ENCODE measurements at places on chromosomes 1 and 21.
A peak's percentile ranks its signal among the peaks of the same experiment; 100 is the strongest.

DNA sequence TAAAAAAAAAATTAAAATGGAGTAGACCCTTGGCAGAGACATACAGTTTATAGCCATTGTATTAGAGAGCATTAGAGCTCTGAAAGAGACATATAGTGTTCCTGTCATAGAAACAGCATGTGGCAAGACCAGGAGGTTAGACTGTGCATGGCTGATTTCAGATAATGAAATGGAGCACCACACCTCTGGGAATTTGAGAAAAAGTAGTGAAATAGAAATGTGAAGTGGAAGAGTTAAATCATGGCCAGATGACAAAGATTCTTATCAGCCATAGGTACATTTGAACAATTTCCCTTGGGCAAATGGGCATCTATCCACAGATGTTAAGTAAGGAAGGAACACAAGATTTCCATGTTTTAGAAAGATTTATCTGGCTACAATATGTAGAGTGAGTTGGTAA, 1083.1 kb downstream of the PLA2G4A start:
- DNase-seq, result no peak

GRCh38 chr1:7632176-7632575, 138.9 kb upstream of the VAMP3 start:
- DNase-seq, result no peak

- DNase-seq, result no peak
Measured at GRCh38 chr21:44755227-44755626, 43.9 kb upstream of the TSPEAR start.

DNA sequence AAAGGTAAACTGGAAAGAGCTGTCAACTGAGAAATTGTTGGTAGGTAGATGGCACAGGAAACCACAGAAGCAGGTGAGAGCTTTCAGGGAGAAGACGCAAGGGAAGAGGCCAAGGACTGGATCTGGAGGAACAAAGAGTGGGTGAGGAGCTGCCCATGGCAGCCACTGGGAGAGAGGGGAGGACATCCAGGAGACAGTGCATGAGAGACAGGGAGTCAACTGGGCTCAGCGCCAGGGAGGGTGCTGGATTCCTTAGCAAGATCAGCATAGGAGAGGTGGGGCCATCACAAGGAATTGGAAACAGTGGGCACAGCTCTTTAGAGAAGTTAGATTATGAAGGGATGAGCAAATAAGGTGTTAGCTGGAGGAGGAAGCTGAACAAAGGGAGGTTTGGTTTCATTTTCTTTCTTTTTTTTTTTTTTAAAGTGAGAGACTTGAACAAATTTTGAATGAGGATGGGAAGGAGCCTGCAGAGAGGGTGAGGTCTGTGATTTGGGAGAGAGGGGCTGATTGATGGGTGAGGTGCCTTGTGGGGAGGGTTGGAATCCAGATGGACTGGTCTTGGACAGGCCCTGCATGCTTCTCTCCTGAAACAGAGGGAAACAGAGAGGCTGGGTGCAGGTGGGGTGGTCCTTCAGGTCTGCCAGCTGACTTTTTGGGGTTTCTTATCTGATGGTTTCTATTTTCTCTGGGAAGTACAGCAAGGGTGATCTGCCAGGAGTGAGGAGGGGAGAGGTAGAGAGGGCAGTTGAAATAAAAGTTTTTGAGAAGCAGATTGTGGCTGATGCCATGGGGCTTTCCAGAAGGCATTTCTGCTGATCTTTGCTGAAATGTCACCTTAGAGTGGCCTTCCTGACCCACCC, 5.4 kb downstream of the CYP4B1 start:
- peak; percentile 43 for DNase-seq

- DNase-seq, result no peak
Measured at GRCh38 chr1:12231276-12231595, 1.4 kb downstream of the VPS13D start.

DNA sequence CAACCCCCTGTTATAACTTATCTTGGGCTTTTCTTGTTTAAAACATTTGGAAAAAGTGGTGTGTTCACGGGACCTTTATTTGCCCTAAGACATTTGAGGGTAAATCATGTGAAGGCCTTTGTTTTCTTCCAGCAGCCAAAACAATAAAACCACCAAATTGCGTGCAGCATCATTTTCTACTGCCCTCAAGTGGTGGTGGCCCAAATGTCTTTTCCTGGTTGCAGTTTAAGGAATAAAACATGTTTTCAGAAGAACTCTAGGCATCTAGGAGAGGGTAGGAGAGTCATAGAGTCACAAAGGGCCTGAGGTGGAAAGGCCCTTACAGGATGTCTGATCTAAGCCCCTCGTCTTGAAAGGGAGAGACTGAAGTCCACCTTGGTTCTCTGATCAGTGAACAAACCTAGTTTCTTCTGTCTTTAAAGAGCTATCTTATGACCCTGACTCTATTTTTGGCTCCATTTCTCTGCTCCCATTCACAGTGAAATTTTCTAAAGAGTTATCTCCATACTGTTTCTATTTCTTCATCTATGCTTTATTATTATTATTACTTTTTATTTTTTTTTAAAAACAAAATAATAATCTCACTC, 16.0 kb upstream of the EPS15 start:
- peak; percentile 49 for DNase-seq

DNA sequence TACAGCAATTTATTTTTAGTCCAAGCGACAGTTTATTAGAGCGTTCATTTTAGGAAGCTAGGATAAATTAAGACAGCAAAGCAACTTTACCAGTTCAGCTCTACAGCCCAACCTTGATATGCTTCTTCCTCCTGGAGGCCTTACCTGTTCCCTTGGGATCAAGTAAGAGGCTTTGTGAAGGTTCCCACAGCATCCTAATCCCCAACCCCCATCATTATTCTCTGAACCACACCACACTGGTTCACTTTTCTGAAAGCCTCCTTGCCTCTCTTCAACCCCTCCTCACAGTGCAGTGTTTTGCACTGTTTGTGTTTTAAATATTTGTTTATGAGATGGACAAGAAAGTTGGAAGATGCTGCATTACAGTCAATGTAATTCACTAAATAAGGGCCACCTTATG, 126.3 kb upstream of the CXADR start:
- no peak for DNase-seq

DNA sequence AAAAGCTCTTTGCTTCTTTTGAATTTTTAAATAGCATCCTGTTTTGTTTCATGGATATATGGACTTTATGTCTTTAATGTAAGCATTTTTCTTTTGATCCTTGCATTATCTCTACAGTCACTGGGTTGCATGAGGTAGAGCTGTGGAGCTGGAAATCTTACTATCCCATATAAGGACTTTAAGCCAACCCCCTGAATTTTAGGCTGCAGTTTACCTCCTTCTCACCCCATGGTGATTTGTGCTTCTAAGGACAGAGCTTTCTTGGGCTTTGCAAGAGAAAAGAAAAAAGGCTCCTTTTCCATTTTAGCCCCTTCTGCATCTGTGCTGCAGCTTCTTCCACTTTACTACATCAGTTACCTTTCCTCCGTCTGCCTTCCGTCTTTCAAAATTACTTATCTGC, 373.8 kb downstream of the HHAT start:
- DNase-seq, result no peak

GRCh38 chr1:11714831-11715575, 20.9 kb upstream of the AGTRAP start:
- no peak for DNase-seq

DNA sequence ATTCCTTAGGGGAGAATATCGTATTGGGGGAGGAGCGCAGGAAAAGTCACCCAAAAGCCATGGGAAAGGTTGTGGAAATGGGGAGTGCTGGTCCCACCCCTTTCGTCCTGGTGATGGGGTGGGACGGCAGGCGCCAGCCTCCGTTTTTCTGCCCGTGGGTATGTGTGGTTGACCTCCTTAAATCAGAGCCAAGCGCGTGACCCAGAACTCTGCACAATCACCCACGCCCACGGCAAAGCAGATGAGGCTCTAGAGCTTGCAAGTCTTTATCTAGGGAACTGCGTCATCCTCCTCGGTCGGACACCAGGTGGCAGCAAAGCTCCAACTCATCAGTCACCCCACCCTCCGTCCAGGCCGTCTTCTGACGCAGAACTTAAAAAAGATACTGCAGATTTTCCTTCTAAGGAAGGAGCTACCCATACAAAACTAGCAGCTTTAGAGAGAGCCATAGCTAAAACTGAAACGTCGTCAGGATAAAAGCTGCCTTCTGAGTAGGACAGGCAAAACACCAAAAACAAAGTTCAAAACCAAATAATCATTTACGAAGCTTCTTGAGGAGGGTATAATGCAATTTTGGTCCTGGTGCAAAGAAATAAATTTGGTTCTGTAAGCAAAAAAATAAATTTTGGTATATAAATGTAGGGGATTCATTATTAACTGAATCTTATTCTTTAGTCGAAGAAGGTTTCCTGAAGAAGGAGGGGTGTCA, 62.0 kb downstream of the TBX19 start:
- peak; percentile 87 for DNase-seq

DNA sequence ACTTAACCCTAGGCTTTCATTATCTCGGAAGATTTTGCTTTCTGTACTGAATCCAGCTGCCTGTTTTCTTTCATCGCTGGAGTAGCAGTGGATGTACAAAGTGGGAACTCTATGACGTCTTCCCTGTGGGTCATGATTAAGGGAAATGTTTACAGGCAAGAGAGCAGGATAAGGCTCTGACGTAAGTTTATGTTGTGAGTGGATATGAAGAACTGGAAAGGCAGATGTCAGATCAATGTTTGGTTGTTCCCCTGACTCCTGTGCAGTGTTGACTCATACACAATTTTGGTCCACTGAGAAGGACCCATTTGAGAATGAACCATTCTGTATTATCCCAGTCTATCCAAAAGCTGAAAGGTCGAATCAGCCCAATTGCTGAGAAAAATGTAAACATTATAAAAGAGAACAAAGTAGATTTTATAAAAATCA, 292.4 kb downstream of the GRIK1 start:
- no peak for DNase-seq

- DNase-seq, result no peak
Measured at GRCh38 chr1:205535866-205536758, 31.6 kb downstream of the CDK18 start.

DNA sequence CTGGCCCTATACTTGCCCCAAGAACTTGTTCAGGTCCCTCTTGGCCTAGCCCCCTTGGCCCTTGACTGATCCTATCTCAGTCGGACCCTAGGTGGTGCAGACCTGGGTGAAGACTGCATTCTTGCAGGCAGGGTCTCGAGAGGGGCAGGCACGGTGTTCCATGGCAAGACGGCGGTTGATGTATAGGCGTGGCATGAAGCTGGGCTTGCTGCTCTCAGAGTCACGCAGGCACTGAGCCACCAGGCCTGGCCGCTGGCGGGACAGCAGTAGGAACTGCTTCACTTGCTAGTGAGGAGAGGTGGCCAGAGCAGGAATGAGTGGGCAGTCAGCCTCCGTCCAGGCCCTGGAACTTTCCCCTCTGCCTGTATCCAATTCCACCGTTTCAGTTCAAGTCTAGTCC, 3.8 kb downstream of the HECTD3 start:
- no peak for DNase-seq
